IMR-90 (cell line): ENCODE measurements at places on chromosomes 11 and 22.
A peak's percentile ranks its signal among the peaks of the same experiment; 100 is the strongest.

DNA sequence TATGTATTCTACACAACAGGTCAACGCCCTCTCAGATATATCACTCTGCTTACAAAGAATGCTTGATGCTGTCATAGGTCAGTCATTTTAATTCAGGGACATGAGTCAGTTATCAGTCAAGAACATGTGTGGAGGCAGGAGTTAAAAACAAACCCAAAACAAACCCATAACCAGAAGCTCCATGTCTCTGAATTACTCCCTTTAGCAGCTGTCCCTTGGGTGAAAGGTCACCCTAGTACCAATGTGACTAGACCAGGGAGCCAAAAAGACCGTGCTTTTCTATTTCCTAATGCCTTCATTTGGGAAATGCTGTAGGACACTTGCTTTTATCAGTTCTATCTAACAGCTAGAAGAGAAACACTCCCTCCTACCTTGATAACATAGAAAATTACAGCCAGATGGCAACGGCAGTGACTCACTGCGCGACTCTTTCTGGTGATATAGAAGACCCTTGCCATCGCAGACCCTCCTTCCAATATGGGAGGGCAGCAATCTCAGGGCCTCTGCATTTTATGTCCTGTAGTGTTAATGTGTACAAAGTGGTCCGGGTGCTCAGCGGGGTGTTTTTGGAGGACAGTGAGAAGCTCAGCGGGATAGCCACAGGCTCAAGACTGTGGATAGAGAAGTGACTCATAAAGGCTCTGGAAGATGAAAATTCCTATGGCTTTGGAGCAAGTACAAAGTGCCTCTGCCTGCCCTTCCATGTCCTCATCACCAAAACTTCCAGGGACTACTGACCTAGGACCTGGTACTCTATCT is 24.8 kb downstream of the APOL5 start:
- DNase-seq, result peak; percentile 81

GRCh38 chr11:134502153-134502550 is 90.1 kb upstream of the B3GAT1 start:
- DNase-seq, result no peak

DNA sequence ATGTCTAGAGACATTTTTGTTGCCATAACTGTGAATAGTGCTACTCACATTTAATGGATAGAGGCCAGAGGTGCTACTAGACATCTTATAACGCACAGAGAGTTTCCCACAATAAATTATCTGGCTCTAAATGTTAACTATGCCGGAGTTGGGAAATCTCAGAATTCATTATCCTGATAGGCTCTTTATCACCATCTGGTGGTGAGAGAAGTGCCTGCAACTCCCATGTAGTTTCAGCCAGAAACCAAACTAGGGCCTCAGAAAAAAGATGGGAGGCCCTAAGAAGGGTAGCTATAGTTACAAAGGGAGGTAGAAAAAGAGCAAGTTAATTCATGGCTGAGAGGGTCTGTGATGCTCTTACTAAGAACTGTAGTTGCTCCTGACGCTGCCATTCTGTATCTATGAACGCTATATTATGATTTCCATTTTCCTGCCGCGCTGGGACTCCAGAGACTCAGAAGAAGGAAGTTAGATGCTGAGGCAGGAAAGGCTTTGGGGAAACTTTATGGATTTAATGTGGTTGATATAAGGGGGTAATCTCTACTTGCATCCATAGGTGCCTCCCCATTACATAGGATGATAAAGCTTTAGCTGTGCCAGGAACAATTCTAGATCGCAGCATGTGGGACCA is 22.9 kb upstream of the MRPL17 start:
- peak; percentile 63 for DNase-seq

DNA sequence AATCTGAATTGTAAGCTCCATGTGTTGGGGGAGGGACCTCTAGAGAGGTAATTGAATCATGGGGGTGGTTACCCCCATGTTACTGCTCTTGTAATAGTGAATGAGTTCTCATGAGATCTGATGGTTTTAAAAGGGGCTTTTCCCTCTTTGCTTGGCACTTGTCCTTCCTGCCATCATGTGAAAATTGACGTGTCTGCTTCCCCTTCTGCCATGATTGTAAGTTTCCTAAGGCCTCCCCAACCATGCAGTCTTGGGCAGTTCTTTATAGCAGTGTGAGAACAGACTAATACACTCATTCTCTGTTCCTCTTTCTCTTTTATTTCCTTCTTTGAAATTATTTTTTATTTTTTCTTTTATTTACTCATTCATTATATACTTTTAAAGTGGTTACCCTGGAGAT is 239.4 kb downstream of the CSNK2A3 start:
- DNase-seq, result no peak

GRCh38 chr11:116357784-116358544 is 414.8 kb downstream of the BUD13 start:
- DNase-seq, result no peak

GRCh38 chr22:29503811-29504372 is 23.9 kb downstream of the NEFH start:
- peak; percentile 79 for DNase-seq
